ENCODE measurements at places on chromosomes 5 and 9. TPM values are rescaled to one million over a fixed set of nuclear protein-coding genes. Genes with fewer than 3 reads are reported as not detected.

ZDHHC11B gene
- 1.4 TPM for total RNA-seq

ACTBL2 gene
- total RNA-seq: not detected

SLC6A3 gene
- not detected for total RNA-seq

SOWAHA gene
- total RNA-seq: not detected

GRCh38 chr5:116438979-116439554 is 135.6 kb downstream of the SEMA6A start:
- DNase-seq: no peak

DNA sequence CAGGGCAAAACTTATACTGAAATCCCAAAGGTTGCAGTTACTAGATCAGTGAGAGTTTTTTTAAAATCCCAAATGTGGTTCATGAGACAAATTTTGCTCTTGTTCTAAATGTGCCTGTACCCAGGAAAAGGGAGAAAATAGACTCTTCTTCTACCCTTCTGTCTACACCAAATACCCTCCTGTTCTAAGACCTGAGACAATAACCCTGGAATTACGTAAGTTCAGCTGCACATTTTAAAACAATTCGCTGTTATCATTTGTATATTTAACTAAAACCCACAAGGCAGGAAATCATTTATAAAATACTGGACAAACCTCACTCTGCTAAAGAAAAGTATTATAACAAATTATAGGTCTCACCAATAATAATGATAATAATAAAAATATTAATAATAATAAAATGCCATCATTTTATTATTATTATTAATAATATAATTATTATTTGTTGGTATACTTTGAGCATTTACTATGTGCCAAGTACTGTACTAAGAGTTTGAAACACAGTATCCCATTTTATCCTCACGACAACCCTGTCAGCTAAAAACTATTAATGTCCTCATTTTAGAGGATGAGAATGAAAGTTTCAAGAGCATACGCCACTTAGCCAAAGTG is 49.8 kb upstream of the AFAP1L1 start:
- no peak for DNase-seq

GRCh38 chr9:113258282-113258681 is 17.1 kb downstream of the CDC26 start:
- no peak for DNase-seq

GRCh38 chr9:9791611-9792010 is 821.2 kb downstream of the PTPRD start:
- no peak for DNase-seq

GRCh38 chr5:159178978-159179377 is 30.4 kb downstream of the RNF145 start:
- DNase-seq: no peak

- DNase-seq: peak; percentile 69
Measured at GRCh38 chr9:83596899-83597504, 25.9 kb upstream of the IDNK start.
